Activated T-cell treated with anti-CD3 and anti-CD28 coated beads for 1 hour (primary cell): ENCODE measurements at places on chromosomes 6 and 20.

GRCh38 chr6:98560841-98561240 is 273.5 kb upstream of the POU3F2 start:
- no peak for DNase-seq

GRCh38 chr20:6767536-6768227 is at the start of gene BMP2:
Gene BMP2, plus strand, starts transcription at chr20:6767686. Its CDS starts 2,441 bp downstream, at chr20:6770127.
- no peak for DNase-seq

GRCh38 chr20:24835195-24835594 is 113.9 kb upstream of the CST7 start:
- no peak for DNase-seq

GRCh38 chr6:38470548-38470947 is 169.2 kb downstream of the BTBD9 start:
- no peak for DNase-seq

DNA sequence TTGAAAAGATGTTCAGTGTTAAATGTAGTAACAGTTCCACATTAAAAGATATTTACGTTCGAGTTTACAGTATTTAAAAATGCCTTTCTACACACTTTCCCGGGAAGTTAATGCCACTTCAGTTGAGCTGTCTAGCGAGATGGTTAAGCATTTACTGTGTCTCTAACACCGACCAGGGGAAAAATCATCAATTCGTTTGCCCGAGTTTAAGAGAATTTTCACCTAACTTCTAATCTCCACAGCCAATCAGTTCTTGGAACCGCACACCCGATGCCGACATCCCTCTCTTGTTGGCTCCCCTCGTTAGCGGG is 58.2 kb downstream of the FAM217A start:
- DNase-seq: no peak

DNA sequence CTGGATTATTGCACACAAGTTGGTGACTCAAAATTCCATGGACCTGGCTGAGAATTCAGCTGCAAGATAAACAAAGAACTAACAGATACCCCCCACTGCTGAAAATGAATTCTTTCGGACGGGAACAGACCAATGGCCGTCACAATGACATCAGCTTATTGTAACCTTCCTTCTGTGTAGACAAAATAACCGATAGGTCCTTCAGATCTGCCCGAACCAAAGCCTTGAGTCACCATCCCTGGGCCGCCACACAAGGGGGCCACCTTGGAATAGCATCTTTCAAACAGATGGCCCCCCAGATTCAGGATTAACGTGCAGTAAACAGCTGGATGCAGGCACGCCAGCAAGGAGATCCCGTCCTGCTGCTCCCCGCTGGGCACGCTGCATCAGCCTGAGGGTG is 214.0 kb upstream of the EXOC2 start:
- no peak for DNase-seq

GRCh38 chr6:64023693-64024092 is 388.1 kb downstream of the PHF3 start:
- DNase-seq: no peak

GRCh38 chr6:169803816-169804340 is 52.5 kb downstream of the ERMARD start:
- no peak for DNase-seq

- no peak for DNase-seq
Observed at GRCh38 chr20:31698803-31699718, 23.6 kb downstream of the BCL2L1 start.

DNA sequence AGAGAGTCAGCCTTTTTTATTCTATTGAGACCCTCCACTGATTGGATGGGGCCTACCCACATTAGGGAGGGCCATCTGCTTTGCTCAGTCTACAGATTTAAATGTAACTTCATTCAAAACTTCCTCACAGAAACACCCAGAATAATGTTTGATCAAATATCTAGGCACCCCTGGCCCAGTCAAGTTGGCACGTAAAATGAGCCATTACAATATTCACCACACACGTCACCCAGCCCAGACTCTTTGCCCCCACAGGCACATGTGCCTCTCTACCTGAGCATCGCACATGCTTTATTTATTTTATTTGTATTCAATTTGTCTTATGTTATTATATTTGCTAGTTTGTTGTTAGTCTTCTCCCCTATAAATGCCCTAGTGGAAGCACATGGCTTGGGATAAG is 70.9 kb upstream of the EYA2 start:
- no peak for DNase-seq

DNA sequence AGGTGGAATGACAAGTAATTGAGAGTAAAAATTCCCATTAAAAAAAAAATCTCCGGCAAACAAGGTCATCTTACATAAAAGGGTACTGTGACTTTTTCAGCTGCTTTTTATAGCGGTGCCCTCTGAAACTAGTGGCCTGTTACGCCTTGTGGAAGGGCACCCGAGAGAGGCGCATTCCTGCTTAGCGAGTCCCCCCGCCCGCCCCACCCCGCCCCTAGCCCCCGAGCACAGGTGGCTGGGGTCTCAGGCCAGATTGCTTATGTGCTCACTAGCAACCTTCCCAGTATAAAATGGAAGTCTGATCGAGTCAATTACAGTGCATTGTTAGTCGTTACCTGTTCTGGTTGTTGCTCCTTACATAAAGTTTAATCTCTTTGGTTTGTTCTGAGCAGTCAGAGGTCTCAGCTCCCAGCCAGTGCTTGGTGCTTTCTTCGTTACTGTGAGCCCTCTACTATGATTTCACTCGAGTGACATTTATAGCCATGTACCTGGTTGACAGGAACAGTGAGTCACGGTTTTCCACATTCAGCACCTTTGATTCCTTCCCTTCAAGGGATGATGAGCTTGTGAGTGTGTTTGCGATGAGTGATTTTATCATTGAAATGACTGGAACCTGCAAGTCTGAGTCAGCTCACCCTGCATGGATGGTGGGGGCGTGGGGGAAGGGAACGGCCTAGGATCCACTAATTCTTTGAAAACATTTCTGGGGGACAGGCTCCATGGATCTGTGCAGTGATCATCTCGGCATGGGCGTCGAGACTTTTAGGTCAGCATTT is 47.6 kb downstream of the ZDHHC14 start:
- no peak for DNase-seq

- DNase-seq: no peak
Observed at GRCh38 chr6:149268768-149269167, 48.7 kb upstream of the TAB2 start.

DNA sequence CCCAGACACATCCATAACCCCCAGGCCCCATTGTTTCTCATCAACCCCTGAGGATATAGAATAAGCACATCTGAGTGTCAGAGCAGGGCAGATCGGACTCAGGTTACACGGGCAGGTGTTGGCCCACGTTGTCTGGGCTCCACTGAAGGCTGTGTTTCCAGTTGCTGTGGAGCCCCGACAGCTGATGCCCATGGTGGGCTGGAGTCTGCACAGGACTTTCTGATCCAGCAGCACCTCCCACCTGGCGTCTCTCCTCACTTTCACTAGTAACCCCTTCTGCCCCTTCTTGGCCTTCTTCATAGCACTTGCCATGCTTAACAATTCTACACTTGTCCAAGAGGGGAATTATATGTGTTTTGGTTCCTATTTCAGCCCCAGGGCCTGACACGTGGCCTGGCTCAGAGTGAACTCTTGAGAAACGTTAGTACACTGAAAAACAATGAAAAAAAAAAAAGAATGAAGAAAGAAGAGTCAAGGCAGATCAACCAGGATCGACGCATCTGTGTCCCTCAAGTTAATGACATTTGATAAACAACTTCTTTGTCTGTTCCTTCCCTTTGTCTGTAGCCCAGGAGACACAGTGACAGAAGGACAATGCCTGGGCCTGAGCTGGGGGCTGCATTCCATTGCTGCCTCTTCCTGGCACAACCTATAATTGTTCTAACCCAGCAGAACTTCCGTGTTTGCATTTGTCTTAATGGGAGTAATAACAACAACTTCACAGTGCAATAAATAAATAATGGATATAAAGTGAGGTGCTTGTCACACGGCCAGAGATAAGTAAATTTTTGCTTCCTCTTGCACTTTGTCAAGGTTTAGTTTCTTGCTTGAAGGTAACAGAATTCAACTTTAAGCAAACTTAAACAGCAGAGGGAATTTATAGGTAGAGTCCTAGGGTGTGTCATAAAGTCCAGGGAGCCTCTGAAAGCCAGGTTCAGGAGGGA is 224.2 kb upstream of the SSTR4 start:
- DNase-seq: no peak

DNA sequence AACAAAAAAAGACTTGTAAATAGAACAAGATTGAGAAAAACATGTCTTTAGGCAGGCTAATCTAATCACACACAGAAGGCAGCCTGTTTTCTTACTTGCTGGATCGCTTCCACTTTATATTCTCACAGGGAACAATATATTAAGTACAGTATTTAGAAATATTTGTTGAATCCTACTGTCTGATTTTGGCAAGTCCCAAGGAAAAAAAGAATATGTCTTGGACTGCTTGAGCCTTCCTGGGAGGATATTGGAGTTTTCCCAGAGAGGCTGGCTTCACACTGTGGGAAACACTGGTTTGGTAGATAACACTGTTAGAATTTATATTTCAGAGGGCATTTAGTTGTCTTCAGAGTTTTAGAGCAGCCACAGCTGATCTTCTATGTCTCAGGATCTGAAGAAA is 229.7 kb downstream of the PRL start:
- DNase-seq: no peak
